ENCODE measurements at places on chromosomes 6 and 20.

DNA sequence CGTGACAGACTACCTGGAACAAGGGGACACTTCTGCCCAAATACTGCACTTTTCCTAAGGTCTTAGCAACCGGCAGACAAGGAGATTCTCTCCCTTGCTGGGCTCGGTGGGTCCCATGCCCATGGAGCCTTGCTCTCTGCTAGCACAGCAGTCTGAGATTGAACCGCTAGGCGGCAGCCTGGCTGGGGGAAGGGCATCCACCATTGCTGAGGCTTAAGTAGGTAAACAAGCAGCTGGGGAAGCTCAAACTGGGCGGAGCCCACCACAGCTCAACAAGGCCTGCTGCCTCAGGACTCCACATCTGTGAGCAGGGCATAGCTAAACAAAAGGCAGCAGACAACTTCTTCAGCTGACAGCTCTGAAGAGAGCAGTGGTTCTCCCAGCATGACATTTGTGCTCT is 87.8 kb upstream of the ASCC3 start:
- DNase-seq: no peak

DNA sequence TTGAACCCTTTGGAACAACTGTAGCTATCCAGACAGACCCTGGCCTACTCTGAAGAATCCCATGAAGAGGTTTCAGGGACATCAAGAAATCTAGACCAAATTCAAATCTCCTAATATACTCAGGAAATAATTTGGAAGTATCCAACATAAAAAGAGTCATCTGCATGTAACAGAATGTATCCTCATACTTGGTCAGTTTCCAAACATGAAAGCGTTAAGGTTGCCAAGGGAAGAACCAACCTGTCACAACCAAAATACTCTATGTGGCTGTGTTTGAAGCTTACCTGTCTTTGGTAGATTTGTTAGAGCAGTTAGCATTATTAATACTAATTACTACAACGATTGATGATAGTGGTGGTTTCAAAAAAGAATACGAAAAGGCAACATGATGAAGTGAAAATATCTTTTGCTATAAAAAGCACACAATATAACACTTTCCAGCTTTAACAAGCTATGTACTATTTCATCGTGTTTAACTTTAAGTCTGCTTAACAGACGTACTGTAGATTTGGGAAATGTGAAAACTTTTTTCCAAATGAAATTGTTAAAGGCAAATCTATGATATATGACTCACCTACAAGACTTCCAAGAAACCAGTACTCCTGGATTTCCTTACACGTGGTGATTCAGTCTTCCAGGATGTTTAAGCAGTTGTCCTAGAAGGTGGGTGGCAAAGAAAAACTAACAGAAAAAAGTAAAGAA is 46.6 kb upstream of the ENPP1 start:
- DNase-seq: no peak

DNA sequence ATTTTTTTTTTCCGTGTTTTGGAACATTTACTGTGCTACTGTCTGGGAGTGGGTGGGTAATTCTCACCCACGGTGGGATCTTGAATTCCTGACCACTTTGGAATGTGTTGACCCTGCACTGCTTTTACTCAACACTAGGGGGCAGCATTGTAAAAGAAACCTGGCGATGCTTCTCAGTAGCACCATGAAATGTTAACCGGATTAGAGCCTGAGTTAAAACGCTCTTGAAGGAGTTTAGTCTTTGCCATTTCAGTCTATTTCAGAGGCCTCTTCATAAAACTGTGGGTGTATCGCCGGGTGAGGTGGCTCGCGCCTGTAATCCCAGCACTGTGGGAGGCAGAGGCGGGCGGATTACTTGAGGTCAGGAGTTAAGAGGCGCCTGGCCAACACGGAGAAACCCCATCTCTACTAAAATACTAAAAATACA is 114.4 kb upstream of the PRND start:
- DNase-seq: no peak

- DNase-seq: no peak
These were observed 134.2 kb upstream of the IFNGR1 start for GRCh38 chr6:137353346-137353745.

Measured in epithelial cell of prostate (primary cell).